ENCODE measurements at places on chromosomes 12 and 14. TPM values are rescaled to one million over a fixed set of nuclear protein-coding genes. Genes with fewer than 3 reads are reported as not detected.

The RAD9B gene
- not detected for total RNA-seq

The RBMS2 gene
- 40.2 TPM for total RNA-seq

The DBX2 gene
- total RNA-seq: not detected

The RNASE7 gene
- 0.27 TPM for total RNA-seq

The PROX2 gene
- not detected for total RNA-seq

The AKAP3 gene
- total RNA-seq: 1.4 TPM

The LBHD2 gene
- total RNA-seq: not detected

The PPM1H gene
- 9.1 TPM for total RNA-seq

The SPTB gene
- 9.9 TPM for total RNA-seq
